ENCODE measurements at places on chromosomes 5 and 9. TPM values are rescaled to one million over a fixed set of nuclear protein-coding genes. Genes with fewer than 3 reads are reported as not detected.

GRCh38 chr5:35153375-35153932, 76.8 kb downstream of the PRLR start:
- DNase-seq: no peak

DNA sequence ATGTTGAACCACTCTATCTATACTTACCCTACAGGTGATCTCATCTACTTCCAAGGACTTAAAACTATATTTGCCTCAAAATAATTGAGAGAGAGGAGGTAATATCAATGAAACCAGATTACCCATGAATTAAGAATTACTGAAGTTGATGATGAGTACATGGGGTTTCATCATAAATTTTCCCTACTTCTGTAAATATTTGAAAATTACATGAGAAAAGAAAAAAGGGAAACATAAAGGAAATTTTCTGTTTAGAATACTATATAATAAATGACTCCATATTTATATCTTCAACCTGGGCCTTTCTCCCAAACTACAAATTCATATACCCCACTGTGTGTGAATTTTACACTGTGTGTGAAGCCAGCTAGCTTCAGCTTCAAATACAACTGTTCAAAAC, 2.6 kb downstream of the TSTD2 start:
- DNase-seq: no peak

GRCh38 chr5:122880749-122881148, 35.3 kb downstream of the SNX24 start:
- DNase-seq: no peak

Gene RNF180
- total RNA-seq: 15.0 TPM

Gene IL13
- total RNA-seq: not detected

- DNase-seq: no peak
These were observed 10.2 kb downstream of the SPRY4 start for GRCh38 chr5:142314606-142315005.

GRCh38 chr5:78771260-78772205, 123.0 kb upstream of the LHFPL2 start:
- peak; percentile 75 for DNase-seq

- no peak for DNase-seq
These were observed 2.1 kb downstream of the SLC9A3 start for GRCh38 chr5:522116-522515.

GRCh38 chr9:130549093-130549735, 30.2 kb upstream of the FUBP3 start:
- DNase-seq: no peak

Gene SERINC5
- total RNA-seq: 153 TPM

GRCh38 chr5:94709277-94709676, 90.8 kb downstream of the SLF1 start:
- DNase-seq: no peak

Gene OR2V1
- not detected for total RNA-seq

DNA sequence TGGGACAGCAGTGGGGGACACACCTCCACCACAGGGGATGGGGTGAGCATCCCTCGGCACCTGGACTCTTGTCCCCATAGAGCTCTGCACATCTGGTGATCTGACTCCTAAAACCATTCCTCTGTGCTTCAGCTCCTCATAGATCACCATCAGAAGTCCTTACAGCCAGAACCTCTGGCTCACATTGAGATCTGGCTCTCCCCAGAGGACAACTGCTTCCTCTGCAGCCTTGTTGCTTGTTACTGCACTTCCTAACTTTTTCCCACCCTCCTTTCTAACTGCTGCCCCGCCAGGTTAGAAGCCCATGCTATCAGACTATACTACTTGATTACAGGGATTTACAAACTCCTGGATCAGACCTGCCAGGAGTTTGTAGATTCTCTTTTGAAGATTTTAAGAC, 64.5 kb downstream of the ARSB start:
- DNase-seq: no peak

- DNase-seq: no peak
These were observed 7.4 kb downstream of the LHX2 start for GRCh38 chr9:124018730-124019697.

Gene HOMER1
- total RNA-seq: 1.1 TPM

GRCh38 chr9:135350003-135350315, 129.6 kb upstream of the PPP1R26 start:
- DNase-seq: no peak

Gene GLRX
- 65.5 TPM for total RNA-seq

Gene PRDM9
- not detected for total RNA-seq

- no peak for DNase-seq
These were observed 58.8 kb upstream of the RAD23B start for GRCh38 chr9:107224252-107224651.

DNA sequence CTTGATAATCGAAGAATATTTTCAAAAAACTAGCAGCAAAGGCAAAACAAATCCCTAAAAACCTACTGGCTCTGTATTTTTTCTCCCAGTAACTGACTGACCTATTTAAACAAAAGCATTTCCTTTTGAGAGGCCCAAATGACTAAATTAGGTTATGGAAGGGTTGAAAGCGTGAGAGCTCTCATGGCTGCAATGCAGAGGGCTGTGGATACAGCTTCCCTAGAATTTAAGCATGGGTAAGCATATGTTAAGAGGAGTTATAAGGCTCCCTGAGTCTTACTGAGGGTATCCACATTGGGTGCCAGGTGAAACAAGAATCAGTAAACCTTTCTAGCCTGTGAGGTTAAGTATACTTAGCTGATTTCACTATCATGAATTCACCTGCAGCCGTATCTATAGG, 32.3 kb downstream of the SHISAL2B start:
- DNase-seq: no peak

DNA sequence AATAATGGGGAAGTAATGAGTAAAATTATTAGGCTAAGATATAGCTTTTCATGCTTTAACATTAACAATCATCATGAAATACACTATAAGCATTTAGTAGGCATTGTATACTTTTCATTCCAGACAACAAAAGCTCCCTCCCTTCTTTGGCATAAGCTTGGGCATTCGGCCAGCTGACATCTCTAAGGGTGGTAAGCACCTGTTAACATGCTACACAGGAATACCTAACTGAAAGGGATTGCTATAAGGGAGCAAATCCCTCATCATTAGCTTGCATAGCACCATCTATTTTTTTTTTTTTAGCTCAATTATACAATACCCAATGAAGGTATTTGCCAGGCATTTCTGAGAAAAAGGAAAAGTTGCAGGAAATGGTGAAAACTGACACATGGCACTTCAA, 16.6 kb downstream of the STRBP start:
- DNase-seq: peak; percentile 56

GRCh38 chr5:1231354-1231905, 6.2 kb downstream of the SLC6A18 start:
- DNase-seq: no peak

Gene ICE1
- 30.7 TPM for total RNA-seq

GRCh38 chr5:26691486-26691885, 346.9 kb downstream of the CDH9 start:
- DNase-seq: no peak

GRCh38 chr5:178536541-178537466, 53.4 kb downstream of the COL23A1 start:
- no peak for DNase-seq

DNA sequence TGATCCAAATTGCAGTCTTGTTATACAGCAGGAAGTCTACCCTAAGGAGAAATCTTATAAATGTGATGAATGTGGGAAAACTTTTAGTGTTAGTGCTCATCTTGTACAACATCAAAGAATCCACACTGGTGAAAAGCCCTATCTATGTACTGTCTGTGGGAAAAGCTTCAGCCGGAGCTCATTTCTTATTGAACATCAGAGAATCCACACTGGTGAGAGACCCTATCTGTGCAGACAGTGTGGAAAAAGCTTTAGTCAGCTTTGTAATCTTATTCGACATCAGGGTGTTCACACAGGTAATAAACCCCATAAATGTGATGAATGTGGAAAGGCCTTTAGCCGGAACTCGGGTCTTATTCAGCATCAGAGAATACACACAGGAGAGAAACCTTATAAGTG, 10.4 kb downstream of the ZNF189 start:
- no peak for DNase-seq

GRCh38 chr5:72847989-72848473, 31.6 kb downstream of the TNPO1 start:
- DNase-seq: peak; percentile 92

- no peak for DNase-seq
These were observed 2.3 kb downstream of the PCDHGA5 start for GRCh38 chr5:141366016-141366896.

DNA sequence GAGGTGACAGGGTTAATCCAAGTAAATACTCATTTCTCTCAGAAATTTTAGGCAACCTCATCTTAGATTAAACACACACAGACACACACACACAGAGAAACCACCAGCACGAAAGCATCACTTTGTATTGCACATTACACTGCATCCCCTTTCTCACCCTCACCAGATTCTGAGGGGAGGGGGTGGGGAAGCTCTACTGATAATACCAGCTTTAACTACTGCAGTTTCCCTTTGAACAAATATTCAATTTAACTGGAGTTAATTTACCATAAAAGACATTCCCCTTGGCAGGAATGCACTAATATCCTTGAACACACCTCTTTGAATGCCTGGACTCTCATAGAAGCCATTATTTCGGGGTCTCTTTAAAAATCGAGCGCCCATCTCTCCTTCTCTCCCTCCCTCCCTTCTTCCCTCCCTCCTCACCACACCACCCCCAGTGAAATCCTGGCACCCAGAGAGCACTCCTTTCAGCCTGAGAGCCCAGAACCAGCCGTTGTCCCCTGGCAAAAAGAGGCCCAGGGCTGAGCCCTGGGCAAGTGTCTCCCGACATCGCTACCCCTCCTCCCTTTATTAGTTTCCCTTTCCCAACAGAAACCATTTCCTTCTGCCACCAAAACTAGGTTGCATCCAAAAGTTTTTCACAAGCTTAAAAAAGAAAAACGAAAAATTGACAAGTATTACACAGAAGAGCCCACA, 2.8 kb upstream of the NFIB start:
- no peak for DNase-seq

Gene NFIB
- total RNA-seq: 59.7 TPM

Gene FOXD1
- total RNA-seq: not detected

DNA sequence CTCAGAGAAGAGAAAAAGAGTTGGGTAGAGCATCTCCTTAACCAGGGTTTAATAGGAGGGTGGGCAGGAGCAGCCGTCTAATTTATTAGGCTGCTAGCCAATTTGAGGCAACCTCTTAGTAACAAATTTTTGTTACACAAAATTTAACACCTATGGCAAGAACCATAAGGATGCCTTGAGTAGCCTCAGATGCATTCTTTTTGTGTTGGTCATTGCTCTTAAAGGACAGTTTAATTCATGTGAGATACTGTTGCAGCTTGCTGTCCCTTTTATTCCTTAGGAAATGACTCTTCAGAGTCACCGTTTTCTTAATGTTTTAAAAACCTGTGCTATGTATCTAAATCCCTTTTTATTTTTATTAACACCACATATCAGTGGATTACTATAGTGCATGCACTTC, 255.1 kb downstream of the MAST4 start:
- DNase-seq: no peak

Gene IRX1
- not detected for total RNA-seq

Gene ANKRD33B
- 3.3 TPM for total RNA-seq

- DNase-seq: peak; percentile 68
These were observed 84.5 kb downstream of the GNAQ start for GRCh38 chr9:77946969-77947620.

GRCh38 chr5:8829323-8830029, 716.4 kb downstream of the SEMA5A start:
- no peak for DNase-seq

DNA sequence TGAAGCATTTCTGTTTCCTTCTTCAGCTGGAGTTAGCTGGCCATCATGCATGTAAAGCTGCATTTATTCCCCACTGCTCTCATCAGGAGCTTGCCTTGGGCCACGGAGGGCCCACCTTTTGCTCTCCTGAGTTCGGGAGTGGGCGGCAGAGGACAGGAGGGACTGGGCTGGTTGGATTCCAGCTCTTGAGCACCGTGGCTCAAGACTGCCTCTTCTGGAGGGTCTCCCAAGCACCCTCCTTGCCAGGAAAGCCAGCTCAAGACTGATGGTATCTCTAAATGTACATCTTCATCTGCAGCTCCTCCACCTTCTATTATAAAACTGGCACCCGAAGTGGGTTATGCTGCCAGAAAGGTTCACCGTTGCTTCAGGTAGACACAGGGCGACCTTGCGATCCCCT, 399.6 kb upstream of the IRX1 start:
- no peak for DNase-seq

Gene SLCO6A1
- not detected for total RNA-seq

DNA sequence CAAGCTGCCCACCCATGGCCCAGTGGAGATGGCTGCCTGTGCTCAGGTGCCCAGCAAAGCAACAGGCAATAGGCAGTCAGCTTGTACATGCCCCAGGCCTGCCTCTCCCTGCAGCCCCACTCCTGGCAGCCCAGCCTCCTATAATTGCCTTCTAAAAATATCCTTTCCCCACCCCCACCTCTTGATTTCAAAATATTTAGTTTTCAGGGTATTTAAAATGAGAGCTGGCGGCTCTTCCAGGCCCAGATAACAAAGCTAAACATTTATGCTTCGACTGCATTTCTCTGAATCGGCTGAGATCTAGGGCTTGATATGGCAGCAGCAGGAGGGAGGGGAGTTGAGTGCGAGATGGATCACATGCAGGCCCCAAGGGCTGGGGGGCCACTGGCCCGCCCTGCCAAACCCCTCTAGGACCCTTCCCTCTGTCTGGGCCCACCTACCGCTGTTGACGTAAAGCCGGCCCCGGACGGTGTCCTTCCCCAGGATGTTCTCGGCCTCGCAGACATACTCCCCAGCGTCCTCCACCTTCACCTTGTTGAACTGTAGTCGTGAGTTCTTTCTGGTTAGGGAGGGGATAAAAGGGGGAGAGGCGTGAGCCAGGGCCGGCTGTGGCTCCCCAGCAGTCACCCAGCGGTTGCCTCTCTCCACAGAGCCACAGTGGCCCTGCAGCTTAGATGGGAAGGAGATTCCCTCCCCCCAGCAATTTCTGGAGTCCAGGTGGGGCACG, 85.0 kb downstream of the PSD2 start:
- DNase-seq: no peak

- no peak for DNase-seq
These were observed 527.8 kb upstream of the ZNF608 start for GRCh38 chr5:125274211-125274610.

Gene RBM18
- total RNA-seq: 17.2 TPM

GRCh38 chr5:6831678-6832671, 118.7 kb downstream of the TENT4A start:
- no peak for DNase-seq

GRCh38 chr9:34506623-34507022, 16.2 kb downstream of the ENHO start:
- no peak for DNase-seq

DNA sequence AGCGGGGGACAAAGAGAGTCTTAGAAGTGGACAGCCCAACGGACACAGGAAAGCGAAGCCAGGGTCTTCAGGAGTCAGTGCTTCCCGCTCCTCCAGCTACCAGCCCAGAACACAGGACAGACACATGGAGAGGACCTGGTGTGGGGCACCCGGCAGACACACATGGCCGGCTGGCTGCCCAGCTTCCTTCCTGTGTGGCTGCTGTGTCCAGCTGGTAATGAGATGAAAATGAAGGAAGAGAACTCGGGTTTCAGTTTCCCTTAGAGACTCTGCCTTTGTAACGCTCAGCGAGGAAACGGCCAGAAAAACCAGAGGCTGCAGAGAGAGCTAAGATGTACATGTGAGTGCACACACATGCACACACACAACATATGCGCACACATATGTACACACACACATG, 87.5 kb downstream of the SECISBP2 start:
- DNase-seq: no peak

All from mucosa of descending colon (tissue), 3 donors.